Lower lobe of right lung (tissue), 2 donors: ENCODE measurements at places on chromosomes 7 and 10. TPM values are rescaled to one million over a fixed set of nuclear protein-coding genes. Genes with fewer than 3 reads are reported as not detected.

The RASA4B gene
- total RNA-seq, result 22.6 TPM

- H3K27ac ChIP-seq, result peak overlapping the region; percentile 61
- H3K27me3 ChIP-seq, result no peaks in the 10 kb centered on the region
- no peaks in the 10 kb centered on the region for H3K36me3 ChIP-seq
- DNase-seq, result peak; percentile 51
- peak overlapping the region; percentile 66 for H3K4me3 ChIP-seq
- H3K4me1 ChIP-seq, result peaks cover 26% of the 10 kb centered on the region
These were observed 53.1 kb upstream of the KDM7A start for GRCh38 chr7:140229591-140230515.

DNA sequence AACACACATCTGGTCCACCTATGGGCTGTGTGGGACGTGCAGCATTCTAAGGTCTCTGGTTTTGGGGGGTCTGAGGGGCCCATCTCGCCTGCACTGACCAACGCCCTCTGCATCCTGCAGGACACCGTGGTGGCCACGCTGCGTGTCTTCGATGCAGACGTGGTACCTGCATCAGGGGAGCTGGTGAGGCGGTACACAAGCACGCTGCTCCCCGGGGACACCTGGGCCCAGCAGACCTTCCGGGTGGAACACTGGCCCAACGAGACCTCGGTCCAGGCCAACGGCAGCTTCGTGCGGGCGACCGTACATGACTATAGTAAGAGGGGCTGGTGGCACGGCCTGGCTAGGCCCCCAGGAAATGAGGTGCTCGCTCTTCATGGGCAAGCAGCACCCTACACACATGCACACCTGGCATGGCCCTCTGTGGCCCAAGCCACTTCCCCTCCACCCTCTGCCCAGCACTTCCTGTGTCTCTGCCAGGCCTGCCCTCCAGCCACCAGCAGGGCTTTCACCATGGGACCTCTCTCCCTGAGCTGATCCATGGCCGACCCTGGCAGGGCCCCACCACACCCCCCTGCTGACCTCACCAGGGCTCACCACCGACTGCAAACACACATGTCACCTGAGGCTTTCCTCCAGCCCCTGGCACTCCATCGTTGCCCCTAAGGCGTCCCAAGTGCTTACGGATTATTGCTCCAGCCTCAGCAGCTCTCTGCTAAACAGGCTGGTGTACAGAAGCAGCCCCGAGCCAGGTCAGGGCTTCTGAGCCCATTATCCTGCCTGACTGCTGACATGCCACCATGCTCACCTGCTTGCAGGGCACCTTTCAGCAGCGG is 29.6 kb downstream of the RET start:
- peaks cover 10% of the 10 kb centered on the region for H3K4me1 ChIP-seq
- H3K36me3 ChIP-seq, result no peaks in the 10 kb centered on the region
- no peak overlapping the region for H3K4me3 ChIP-seq
- DNase-seq, result no peak
- peaks cover 19% of the 10 kb centered on the region for H3K27me3 ChIP-seq
- no peak overlapping the region for H3K27ac ChIP-seq

DNA sequence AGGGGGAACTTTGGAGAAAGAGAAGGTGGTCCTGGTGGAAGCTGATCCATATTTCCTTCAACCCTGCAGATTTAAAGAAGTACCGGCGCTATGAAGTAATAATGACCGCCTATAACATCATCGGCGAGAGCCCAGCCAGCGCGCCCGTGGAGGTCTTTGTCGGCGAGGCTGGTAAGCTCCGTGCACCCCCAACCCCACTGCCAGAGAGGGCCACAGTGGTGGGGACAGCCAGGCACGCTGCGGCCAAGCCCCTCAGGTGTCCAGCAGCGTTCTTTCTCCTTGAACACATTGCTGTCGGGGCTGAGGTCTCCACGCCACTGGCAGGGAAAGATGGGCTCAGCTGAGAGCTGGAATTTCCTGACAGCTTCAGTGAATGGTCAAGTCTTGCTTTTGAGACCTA is 503.7 kb upstream of the FOXK1 start:
- H3K27me3 ChIP-seq, result no peaks in the 10 kb centered on the region
- no peak for DNase-seq
- no peaks in the 10 kb centered on the region for H3K4me1 ChIP-seq
- no peak overlapping the region for H3K4me3 ChIP-seq
- no peak overlapping the region for H3K27ac ChIP-seq
